Activated CD8-positive, alpha-beta memory T cell treated with anti-CD3 and anti-CD28 coated beads, Interleukin-2, amount 10 ng/mL, durations not matched to agents 7 days and 5 days (primary cell): ENCODE measurements at places on chromosomes 2 and 18.
A peak's percentile ranks its signal among the peaks of the same experiment; 100 is the strongest.

DNA sequence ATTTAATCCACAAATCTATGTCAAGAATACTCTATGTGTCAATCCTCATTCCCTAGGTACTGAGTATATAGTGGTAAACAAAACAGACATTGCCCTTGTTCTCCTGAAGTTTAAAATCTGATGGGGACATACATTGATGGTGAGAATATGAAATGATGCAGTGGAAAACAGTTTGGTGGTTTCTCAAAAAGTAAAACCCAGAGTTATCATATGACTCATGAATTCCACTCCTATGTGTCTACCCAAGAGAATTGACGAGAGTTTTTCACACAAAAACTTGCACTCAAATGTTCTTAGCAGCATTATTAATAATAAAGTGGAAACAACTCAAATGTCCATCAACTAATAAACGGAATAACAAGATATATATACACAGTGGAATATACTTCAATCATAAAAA lies 586.7 kb downstream of the CCDC85A start:
- DNase-seq: no peak

DNA sequence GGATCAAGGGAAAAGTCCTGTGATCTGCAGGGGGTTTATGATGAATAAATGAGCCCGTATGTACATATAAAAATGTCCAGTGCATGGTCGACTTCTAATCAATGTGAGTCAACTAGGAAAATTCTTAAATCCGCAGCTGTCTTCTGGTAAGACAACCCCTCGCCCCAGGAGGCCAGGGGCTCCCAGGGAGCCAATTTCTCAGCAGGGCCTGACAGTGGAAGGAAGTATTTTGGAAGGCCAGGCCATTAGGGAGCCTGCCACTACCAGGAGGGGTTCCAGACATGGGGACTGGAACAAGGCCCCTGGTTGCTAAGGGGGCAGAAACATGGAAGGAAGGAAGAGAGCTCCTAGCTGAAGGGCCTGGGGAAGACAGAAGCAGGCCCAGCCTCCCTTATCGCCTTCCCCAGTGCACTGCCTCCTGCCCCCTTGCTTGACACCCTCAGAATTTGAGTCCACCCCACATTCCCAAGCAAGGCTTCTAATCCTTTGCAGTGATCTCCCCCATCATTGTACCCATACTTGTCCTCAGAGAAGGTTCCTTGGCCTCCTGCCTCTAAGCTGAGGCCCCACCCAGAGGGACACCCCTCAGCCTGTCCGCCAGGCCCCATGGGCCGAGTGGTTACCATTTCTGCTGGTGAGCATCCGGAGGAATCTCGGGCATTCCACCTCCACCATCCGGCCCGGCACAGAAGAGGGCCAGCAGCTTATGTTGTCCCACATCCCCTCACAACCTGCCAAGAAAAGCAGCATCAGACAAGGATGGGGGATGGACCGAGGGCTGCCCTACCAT lies 45.9 kb downstream of the SCTR start:
- DNase-seq: peak; percentile 22

GRCh38 chr18:10195529-10195928 lies 258.9 kb upstream of the APCDD1 start:
- no peak for DNase-seq

- DNase-seq: peak; percentile 63
Observed at GRCh38 chr2:219178377-219179175, 501 bp downstream of the RETREG2 start.

- no peak for DNase-seq
Observed at GRCh38 chr18:46001892-46002291, 34.8 kb upstream of the EPG5 start.

DNA sequence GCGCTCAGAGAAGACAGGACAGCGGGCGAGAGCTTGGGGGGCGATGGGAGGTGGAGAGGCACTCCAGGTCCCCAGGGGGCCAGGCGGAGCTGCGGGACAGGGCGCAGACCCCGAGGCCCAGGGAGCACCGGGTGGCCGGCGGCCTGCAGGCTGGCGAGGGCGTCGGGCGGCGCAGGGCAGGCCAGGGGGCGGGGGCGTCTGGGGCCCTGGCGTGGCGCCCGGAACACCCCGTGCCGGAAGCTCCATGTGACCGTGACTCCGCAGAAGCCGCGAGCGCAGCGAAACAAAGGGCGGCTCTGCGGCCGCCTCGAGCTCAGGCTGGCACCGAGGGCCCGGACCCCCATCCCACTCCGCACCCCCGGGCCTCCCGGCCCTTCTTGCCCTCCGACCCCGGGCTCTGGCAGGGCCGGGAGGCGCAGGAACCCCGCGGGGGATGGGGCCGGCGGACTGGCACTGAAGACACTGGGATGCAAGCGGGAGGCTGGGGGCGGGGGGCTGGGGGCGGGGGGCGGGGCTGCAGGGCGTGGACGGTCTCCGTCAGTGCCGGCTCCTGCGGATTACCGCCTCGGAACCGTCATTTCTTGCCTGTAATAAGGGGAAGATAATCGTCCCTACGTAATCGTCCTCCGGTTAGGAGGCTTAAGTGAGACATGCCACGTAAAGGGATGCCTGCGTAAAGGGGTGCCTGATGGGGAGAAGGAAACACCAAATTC lies 19.1 kb downstream of the SH2D6 start:
- peak; percentile 79 for DNase-seq

DNA sequence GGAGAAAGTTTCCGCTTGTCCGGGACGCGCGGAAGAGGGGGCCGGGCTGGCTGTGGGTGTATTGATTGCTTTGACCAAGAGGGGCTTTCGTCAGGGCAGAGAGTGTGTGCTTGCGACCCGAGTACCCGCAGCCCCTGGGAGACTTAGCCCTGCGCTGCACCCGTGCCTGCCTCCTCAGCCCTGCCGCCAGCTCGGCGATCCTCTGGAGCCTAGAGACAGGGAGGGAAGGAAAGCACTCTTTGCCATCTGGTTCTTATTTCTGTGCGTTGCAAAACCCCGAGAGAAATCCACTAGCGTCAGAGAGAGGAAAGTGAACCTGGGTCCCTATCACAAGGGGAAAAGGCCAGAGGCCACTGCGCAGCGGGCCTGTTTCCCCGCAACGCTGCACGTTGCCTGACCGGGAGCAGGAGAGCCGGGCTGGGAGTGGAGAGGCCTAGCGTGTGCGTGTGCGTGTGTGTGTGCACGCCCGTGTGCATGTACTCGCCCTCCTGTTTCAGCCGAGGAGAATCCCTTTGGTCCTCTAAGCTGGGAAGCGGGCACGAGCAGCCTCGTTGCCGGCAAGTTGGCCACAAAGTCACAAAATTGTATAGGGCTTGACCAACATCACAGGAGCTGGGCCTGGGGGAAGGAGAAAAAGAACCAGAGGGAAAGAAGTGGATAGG lies 1.7 kb downstream of the SIX3 start:
- no peak for DNase-seq

DNA sequence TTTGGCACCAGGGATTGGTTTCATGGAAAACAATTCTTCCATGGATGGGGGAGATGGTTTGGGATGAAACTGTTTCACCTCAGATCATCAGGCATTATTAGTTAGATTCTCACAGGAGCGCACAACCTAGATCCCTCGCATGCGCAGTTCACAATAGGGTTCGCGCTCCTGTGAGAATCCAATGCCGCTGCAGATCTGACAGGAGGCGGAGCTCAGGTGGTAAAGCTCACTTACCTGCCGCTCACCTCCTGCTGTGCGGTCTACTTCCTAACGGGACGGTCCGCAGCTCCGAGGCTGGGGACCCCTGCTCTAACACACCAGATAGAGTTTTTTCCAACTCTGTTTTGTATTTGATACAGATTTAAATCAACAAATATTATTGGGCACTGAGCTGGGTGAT lies 286.5 kb downstream of the MTX2 start:
- DNase-seq: no peak

- DNase-seq: no peak
Observed at GRCh38 chr2:46852124-46852523, 63.5 kb downstream of the MCFD2 start.

DNA sequence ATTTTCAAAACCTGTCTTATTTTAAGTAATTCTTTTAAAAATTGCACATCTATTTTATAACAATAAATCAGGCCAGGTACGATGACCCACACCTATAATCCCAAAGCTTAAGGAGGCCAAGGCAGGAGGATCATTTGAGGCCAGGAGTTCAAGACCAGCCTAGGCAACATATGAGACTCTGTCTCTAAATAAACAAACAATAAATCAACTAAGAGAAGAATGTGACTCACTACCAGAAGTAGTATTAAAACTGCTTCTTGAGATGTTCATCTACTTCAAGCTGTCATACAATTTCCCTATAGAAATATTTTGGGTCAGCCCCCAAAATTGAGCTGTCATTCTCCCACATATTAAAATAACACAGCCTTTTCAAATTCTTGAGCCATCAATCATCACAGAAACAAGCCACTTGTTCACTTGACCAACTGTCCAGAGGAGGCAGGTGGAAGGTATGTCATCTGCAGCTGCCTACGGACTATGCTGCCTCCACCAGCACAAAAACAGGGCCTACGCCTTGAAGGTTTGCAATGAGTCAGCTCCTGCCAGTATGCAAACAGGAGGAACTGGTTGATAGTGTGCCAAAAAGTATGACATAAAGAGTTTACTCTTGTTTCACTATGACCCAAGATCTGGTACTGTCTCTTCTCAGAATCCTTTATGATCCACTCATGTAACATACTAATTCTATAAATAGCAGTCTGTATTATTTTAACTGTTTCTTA lies 33.6 kb downstream of the KIDINS220 start:
- DNase-seq: peak; percentile 82

DNA sequence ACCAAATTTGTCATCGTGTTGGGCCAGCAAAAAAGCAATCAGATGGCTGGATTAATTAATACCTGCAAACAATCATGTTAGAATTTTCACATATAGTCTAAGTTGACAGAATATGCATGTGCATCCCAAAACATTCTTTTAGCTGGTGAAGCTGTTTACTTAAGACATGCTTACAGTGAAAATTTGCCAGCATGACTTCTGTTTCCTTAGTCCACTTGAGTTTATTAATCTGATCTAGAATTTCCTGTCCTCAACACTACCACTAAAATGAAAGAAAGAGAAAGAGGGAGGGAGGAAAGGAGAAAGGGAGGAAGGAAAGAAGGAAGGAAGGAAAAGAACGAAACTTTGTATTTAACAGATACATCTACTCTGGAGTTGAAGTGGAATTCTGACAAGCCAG lies 2109.9 kb upstream of the PIK3C3 start:
- DNase-seq: no peak

DNA sequence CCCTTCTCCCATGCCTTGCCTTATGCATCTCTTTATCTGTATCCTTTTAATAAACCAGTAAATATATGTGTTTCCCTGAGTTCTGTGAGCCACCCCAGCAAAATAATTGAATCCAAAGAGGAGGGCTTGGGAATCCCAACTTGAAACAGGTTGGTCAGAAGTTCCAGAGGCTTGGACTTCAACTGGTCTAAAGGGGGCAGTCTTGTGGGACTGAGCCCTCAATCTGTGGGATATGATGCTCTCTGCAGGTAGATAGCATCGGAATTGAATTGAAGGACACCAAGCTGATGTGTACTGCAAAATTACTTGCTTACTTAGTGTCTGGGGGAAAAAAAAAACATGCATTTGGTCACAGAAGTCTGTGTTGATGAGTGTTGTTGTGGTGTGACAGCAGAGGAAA lies 1033.5 kb upstream of the TMEFF2 start:
- no peak for DNase-seq

GRCh38 chr2:233184669-233185068 lies 66.8 kb upstream of the ATG16L1 start:
- DNase-seq: no peak

DNA sequence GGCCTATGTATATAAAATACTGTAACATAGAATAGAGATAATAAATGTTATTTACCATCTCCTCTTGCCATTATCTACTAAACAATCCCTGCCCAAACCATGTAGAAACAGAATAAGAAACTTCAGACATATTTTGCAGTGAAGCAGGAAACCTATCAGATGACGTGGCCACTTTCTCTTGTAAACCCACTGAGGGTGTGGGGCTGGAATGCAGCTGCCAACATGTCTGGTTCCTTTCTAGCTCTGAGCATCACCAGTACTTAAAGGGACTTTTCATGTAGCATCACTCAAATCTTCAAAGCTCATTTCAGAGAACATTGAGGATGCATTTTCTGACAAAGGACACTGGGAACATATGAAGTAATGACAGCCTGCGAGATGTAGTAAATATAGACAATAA lies 251.8 kb downstream of the LPIN1 start:
- DNase-seq: no peak

DNA sequence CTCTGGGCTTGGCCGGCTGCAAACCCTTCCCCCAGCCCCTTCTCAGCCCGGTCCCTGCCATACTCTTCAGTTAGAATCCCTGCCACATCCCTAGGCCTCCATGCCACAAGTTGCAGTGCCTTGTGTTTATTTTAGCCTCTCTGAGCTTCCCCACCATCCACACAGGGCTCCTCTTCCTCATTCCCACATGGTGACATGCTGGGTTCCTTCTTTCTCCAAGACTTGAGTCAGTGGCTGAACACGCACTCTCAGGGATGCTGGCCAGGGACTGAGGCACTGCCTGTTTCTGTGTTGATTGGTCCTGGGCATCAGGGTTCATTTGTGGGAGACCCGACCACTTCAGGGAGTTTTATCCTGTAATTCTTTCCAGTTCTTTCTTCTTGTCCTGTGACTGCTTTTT lies 56.3 kb downstream of the KCNS3 start:
- no peak for DNase-seq

- DNase-seq: no peak
Observed at GRCh38 chr2:203225423-203226039, 13.3 kb upstream of the CYP20A1 start.

GRCh38 chr2:96148410-96149217 lies 3.4 kb upstream of the DUSP2 start:
- peak; percentile 97 for DNase-seq

DNA sequence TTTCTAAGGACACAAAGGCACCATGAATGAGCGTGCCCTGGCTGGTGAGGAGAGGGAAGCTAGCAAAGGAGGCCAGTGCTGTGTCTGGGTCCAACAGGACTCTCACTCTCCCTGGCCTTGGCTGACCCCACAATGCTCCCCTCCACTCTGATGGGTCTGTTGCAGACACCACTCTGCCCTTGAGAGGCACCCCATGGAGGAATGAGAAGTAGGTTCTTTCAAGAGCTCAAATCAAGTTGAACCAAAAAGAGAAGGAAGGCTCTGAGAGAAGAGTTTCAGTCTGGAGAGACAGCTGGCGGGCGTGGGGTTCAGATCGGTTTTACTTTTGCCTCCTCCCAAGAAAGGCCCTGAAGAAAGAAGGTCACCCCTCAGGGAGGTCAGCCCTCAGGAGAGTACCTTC lies 18.4 kb downstream of the TMEM247 start:
- peak; percentile 38 for DNase-seq

DNA sequence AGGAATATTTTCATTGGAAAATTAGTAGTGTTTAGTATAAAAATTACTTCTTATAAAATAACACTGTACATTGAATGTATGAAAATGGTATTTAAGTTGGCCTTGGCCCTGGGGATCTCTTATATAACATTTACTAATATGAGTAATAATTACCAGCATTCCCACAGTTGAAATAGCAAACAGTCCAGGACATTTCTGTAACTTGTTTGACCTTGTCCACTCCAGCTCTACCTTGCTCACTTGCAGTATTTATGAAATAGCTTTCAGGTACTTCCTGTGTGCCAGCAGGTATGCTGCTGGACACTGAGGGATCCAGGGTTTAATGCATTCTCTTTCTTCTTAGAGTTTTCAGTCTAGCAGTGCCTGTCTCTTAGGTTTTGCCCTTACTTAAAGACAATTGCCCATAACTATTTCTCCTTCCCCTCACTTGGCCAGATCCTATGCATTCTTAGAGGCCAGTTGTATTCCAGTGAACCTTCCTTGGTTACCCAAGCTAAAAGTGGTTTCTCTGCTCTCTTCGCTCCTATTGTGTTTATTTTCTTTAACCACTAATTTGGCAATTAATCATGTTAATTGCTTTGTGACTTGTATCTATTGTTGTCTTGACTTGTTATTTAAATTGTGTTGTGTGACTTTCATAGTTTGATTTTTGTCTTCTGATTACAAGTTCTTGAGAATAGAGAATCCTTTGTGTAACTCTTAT lies 25.9 kb downstream of the BABAM2 start:
- no peak for DNase-seq

- DNase-seq: peak; percentile 57
Observed at GRCh38 chr2:70686577-70687460, 81.2 kb downstream of the ADD2 start.
